Activated T-cell treated with anti-CD3 and anti-CD28 coated beads, Interleukin-2, amount 50 U/mL, for 4 hours (primary cell): ENCODE measurements at places on chromosomes 7 and 10. TPM values are rescaled to one million over a fixed set of nuclear protein-coding genes. Genes with fewer than 3 reads are reported as not detected.

DNA sequence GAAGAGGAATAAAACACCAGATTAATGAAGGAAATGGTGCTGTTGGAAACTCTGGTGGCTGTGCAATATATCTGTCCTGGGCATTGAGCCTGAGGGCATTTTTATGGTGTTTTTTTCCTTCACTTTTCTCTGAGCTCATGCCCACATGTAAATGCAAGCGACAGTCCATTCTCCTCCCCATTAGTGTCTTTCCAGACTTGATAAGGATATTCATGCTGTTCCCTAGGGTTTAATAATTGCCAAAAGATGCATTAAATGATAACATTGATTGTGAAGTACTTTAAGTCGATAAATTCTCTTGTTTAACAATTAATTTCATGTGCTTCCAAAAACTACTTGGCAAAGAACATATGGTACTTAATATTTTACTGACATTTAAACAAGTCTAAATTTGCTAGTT is 384.7 kb downstream of the MDFIC start:
- DNase-seq = no peak

The NEUROG3 gene
- total RNA-seq = not detected

The MUC12 gene
- 0.19 TPM for total RNA-seq

The ENTPD1 gene
- 0.66 TPM for total RNA-seq

DNA sequence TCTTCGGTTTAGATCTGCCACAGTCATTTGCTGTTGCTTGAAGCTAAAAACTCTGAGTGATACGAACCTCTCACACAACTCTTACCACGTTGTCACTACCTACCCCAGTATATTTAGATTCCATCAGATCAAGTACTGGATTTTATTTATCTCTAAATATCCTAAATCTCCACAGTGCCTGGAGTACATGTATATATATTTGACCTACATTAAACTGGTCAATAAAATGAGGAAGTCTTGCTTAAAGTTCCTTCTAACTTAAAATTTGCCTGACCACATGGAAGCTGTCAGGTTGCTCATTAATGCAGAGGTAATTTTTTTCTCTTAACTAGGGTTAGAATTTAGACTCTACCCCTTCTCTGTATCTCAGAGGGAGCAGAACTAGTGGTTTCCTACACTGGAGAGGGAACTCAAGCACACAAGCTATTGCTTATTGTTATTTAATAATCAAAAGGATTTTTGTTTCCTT is 3.1 kb upstream of the MACC1 start:
- DNase-seq = no peak

The RSPH10B2 gene
- total RNA-seq = 0.35 TPM

DNA sequence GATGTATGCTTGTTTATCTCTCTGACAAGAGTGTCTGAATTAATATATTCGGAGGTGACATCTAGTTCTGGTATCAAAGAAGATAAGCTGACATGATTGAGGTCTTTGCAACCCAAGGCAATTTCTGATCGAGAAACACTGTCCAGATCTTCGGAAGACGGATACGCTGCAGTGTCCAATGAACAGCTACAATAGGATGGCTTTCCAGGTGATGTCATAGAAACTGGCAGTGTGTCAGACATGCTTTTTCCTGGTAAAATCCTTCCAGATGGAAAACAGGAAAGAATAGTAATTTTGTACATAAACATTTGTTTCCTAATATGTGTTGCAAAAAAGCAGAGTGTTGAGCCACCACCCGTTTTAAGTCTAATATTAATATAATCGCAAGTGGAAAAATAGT is 33.4 kb downstream of the VWDE start:
- no peak for DNase-seq

GRCh38 chr10:111265341-111265740 is 188.5 kb downstream of the ADRA2A start:
- DNase-seq = no peak

- no peak for DNase-seq
Observed at GRCh38 chr10:113867904-113868303, 13.4 kb downstream of the NHLRC2 start.

DNA sequence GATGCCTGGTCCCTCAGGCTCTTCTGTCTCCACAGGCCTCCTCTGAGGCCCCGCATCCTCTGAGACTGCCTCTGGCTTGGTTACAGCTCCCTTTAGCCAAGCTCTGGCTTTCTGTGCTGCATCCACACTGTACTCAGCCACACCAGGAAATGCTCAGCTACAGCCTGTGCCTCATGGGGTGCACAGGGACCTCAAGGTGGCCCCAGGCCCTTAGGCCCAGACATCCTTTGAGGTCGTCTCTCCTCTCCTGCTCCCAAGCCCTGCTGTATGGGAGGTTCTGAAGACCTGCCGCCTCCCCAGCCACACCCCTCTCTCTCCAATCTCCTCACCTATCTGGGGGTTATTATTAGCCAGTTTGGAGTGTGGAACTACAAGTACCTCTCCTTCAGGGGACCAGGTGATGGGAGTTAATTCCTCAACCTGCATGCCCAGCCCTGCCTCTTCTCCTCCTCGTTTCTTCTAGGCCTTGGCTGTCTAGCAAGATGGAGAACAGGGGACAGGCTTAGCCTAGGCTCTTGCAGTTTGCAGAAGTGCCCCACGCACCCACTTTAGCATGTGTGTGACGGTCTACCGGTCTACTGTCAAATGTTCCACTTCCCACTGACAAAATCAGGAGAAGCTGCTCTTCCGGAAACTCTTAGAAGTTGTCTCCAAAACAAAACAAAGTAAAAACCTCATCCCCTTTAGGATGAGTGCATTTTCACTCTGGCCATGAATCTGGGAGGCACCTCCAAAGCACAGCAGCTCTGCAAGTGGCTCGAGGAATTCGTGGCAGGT is 64.0 kb upstream of the WAC start:
- no peak for DNase-seq

The SNCG gene
- 0.63 TPM for total RNA-seq

DNA sequence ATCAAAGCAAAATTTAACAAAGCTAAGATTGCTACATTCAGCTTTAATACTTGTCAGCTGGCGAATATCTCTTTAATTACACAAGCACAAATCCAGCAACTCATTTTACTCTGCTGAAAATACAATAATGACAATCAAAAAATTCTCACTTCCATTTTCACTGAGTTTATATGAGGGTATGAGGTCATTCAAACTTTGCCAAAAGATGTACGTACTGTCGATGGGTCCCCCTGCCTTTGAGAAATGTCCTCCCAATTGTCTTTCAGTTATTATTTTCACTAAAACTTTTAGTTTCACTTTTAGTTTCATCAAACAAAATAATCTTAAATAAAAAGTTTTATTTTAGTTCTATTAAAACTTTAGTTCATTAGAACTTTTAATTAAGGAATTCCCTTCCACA is 159.5 kb upstream of the WDR11 start:
- DNase-seq = no peak

The WASHC2C gene
- total RNA-seq = 21.6 TPM

- no peak for DNase-seq
Observed at GRCh38 chr7:431658-432111, 88.0 kb downstream of the PDGFA start.

DNA sequence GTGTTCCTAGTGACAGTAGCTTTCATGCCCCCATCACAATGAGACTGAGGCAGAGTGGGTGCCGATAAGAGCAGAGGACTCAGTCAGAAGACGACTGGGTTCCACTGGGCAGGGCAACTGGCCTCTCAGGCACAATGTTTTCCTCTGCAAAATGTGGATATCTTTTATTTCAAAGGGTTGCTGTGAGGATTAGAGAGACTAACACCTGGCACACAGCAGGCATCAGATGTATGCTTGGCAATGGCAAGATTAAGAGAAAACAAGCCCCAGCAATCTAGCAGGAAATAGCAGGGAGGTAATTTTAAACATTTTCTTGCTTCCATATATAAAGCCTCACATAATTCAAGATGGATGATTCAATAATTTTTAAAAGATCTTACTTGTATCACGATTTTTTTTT is 28.0 kb downstream of the SGMS1 start:
- no peak for DNase-seq

DNA sequence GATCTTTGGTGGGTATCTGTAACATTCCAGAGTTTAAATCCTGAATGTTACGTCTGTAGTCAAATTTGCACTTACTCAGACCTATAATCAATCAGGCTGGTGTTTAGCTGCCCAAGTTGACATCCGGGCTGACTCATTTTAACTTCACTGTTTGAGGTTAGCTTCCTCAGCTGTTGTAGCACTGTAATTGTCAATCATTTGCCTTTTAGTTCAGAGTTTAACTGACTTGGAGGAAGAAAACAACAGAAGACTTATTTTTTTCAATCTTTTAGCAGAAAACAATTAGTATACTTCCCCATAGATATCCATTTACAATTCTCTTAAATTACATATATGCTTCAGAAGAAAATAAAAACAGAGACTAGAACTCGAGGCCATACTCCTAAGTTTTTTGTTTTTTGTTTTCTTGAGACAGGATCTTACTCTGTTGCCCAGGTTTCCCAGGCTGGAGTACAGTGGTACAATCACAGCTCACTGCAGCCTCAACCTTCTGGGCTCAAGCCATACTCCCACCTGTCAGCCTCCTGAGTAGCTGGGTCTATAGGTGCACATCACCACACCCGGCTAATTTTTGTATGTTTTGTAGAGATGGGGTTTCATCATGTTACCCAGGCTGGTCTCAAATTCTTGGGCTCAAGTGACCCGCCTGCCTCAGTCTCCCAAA is 38.5 kb upstream of the LRRC17 start:
- DNase-seq = no peak

- no peak for DNase-seq
Observed at GRCh38 chr7:87330316-87330715, 15.1 kb upstream of the CROT start.

The UTF1 gene
- total RNA-seq = not detected

- DNase-seq = no peak
Observed at GRCh38 chr10:35447693-35448407, 111.5 kb downstream of the CCNY start.

GRCh38 chr7:112204499-112205342 is 1.5 kb downstream of the DOCK4 start:
- DNase-seq = no peak
